Urinary bladder (tissue), 4 donors: ENCODE measurements at places on chromosomes 4 and X.

DNA sequence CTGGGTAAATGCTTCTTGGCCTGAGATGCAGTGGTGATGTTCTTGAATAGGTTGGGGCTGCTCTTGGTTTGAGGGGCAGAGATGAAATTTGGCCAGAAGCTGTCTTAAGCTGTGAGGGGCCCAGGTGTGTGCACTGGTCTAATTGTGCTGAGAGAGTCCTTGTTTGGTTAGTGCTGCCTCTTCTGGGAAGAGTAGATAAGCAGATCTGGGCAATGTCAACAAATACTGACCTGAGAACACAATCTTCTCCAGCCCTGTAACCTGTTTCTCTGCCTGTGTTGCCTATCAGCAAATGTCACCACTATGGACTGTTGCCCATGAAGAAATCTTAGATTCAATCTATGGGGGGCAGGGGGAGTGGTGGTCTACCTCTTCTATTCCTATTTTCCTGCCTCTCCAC is 17.2 kb upstream of the USP27X start:
- no peak for DNase-seq

DNA sequence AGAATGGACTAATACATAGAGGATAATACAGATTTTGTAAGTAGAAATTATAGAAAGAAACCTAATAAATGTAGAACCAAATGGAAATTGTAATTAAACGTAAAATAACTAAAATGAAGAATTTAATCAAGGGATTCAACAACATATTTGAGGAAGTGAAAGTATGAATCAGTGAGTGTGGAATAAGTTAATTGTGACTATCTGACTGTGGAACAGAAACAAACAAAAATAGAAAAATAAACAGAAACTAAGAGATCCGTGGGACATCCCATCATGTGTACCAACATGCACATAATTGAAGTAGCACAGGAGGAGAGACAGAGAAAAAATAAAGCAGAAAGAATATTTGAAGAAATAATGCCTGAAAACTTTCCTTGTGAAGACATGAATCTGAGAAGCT is 208.6 kb upstream of the TACR3 start:
- no peak for DNase-seq

- peak; percentile 60 for DNase-seq
These were observed 3.6 kb upstream of the SLAIN2 start for GRCh38 chr4:48337731-48338130.

GRCh38 chr4:8703857-8704495 is 111.4 kb downstream of the CPZ start:
- DNase-seq, result no peak

- no peak for DNase-seq
These were observed 46.3 kb upstream of the BCLAF3 start for GRCh38 chrX:20037186-20037585.

- DNase-seq, result no peak
These were observed 245.3 kb upstream of the PITX2 start for GRCh38 chr4:110867981-110868720.

- DNase-seq, result no peak
These were observed 48.3 kb downstream of the RAB33B start for GRCh38 chr4:139501927-139502899.

GRCh38 chrX:46587753-46588171 is 14.2 kb downstream of the CHST7 start:
- no peak for DNase-seq

DNA sequence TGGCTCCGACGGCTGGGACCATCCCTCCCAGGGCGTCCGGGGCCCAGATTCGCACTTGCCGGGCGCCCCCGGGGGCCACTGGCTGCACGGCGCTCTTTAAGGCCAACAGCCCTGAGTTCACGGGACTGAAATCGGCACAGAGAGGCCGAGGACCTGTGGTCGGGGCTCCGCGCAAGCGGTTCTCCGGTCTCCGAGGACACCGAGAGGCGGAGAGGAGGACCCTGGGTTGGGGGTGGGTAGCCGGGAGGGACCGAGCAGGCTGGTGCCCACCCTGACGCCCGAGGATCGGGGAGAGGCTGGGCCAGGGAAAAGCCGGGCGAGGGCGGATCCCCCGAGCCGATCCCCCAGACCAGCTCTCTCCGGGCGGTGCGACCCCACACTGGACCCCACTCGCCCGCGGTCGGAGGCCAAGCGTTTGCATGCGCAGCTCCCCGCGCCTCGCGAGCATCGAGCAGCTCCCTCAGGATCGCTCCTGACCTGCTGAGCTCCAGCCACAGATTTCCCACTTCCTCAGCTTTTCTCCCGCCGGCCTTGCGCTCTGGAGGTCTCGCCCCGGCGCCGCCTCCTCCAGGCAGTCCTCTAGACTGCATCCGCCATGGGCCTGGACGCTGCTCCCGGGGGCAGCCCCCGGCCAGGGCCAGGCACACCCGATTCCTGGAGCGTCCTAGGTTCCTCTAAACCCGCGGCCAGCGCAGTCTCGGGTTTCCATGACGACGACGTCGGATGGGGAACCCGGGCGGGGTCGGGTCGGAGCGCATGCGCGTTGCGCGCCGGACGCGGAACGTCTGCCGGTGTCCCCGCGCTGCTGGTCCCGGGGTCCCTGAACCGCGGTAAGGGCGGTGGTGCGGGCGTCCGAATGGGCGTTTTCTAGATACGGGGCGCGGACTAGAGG is 17.6 kb upstream of the NAT8L start:
- no peak for DNase-seq

DNA sequence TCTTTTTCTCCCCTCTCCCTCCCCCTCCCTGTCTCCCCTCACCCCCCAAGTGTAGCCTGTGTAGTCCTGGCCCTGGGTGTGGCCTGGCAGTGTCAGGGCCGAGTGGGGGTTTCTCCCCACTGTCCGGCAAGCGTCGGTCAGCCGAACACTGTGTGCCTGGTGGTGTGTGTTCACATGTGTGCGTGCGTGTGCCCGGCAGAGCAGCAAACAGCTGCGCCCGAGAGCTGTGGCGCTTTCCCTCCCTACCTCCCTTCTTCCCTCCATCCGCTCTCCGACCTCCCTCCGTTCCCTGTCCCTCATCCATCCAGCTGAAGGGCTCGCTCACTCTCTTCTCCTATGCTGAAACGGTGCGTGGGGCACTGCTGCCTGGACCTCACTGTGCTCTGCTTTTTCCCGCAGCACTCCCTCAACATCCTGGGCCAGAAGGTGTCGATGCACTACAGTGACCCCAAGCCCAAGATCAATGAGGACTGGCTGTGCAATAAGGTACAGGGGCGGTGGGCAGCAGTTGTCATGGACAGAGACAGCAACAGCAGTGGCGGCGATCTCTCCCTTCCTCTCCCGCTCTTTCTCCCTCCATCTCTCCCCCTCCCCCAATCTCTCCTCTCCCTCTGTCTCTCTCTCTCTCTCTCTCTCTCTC is 17.4 kb upstream of the UBA1 start:
- no peak for DNase-seq

GRCh38 chrX:80879143-80879542 is 69.5 kb upstream of the BRWD3 start:
- no peak for DNase-seq

DNA sequence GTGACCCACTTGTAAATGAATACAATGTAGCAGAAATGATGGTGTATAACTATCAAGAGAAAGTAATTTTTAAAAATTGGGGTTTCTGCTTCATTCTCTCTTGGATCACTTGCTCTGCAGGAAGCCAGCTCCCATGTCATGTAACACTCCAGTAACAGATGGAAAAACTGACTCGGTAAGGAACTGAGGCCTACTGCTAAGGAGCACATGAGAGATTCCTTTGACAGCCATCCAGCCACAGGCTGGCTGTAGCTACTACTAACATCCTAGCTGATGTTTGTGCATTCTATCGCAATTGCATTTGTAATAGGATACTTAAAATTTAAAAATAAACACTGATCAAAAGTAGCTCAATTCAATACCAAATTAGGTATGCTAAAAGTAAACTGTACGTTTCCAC is 102.3 kb upstream of the MAB21L2 start:
- no peak for DNase-seq

DNA sequence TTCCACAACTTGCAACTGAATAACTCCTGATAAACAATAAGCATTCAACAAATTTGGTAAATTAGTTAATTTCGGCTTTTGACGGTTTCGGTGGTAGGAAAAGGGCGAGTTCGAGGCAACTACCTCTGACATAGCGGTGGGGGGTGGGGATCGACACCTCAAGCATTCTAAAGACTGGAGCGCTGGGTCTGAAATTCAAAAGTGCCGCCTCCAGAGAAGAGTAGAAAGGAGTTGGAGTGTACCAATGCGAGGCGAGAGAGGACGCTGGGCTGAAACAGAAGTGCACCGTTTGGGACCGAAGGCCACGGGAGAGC is 725 bp downstream of the SMC1A start:
- no peak for DNase-seq

DNA sequence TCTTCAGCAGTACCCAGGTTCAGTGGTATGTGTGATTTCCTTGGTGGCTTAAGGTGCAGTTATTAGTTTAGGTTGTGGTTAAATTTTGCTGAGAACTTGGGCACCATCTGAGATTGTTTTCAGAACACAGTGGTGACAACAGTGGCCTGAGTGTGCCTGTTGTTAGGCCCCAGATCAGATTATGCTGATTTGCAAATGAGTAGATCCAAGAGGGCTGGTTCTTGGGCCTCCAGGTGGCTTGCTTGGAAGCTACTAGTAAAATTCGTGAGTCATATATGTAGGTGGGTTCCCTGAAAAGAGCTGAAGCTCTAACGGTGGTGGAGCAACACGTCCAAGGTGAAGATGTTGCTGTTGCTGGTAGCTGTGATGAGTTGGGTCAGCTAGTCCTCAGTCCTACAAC is 2619.6 kb downstream of the PCDH7 start:
- no peak for DNase-seq

DNA sequence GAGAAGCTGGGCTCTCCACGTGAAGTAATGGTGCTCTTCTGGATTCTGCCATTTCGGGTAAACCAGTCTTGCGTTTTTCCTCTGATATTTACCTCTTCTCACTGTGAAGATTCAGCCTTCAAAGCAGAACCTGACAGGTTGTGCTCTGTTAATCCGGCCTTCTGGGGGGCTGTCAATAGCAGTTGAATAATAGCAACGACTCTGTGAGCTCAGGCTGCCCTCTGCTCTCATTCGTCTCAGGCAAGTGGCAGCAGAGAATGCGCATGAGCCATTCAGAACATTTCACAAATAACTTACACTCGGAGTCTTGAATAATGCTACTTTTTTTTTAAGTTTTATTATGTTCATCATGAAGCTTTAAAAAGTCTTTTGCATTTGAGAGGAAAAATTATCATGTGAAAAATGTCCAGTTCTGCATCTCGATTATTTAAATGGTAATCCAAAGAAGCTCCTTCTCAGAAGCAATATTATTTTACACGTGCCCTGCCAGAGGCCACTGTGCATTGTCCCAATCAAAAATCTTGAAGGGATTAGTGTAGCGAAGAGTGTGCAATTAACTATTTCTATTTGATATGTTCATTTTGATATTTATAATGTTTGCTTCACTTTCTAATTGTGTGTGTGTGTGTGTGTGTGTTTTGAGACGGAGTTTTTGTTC is 354.2 kb upstream of the FAT1 start:
- no peak for DNase-seq

DNA sequence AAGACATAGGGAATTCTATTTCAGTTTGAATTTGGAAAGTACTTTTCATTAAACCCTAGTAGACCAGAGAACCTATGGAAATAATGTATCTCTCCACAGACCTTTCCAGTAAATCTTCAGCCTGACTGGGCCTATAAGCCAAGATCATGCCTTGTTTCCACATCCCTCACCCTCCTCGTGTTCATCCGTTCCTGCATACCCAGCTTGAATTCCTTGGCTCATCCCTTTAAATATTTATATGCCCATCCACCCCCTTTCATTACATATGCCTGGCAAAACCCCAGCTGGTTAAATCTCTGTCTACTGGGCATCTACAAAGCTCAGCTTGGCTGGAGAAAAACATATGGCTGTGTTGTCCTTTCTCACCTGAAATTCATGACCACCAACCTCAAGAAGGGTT is 32.4 kb downstream of the SLC2A9 start:
- DNase-seq, result no peak

DNA sequence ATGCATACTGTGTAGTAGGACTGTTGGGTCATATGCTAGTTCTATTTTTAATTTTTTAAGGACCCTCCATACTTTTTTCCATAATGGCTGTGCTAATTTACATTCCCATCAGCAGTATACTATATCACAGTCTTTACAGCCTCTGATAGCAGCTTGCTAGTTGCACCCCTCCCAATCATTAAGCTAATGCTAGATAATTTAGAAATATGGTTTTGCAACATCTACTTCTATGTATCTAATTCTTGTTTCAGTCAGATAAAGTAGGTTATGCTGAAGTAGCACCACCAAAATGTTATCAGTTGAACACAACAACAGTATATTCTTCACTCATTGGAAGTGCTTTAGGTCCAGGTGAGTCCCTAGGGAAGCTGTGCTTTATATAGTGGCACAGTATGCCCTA is 522.7 kb upstream of the HTR2C start:
- DNase-seq, result no peak

DNA sequence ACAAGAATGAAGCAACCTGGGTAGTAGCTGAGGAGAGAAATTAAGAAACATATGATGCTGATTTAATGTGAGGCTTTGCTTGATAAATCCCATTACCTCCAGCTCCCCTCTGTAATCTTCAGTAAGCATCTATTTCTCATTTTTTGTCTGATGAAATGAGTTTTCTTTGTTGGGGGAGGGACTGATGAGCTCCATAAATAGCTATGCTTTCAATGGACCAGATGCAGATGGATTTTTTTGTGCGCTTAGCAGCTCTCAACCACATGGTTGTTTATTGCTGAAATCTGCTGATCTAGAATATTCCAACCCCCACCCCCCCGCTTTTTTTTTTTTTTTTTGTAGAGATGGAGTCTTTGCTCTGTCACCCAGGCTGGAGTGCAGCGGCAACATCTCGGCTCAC is 1082.0 kb downstream of the RAPGEF2 start:
- no peak for DNase-seq

DNA sequence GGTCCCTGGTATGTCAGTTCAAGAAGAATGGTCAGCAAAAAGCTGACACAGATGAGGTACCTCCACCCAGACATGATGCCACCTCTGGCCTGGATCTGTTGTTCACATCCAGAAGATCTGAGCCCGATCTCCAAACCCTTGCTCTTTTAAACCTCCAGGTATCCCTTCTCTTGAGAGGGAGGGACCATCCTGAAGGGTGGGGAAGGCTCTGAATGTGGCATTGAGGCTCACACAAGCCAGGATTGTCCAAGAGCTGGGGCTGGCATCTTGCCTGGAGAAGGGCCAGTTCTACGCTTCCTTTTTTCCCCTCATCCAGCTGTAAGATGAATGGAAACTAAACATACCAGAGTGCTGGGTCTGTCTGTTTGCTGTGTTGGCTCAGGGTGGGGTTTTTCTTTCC is at the start of gene ITIH6:
TSS of gene ITIH6 (minus strand) at position 119 of the 400 bp plus-strand sequence. CDS start at position 74, 45 bp downstream.
- no peak for DNase-seq

DNA sequence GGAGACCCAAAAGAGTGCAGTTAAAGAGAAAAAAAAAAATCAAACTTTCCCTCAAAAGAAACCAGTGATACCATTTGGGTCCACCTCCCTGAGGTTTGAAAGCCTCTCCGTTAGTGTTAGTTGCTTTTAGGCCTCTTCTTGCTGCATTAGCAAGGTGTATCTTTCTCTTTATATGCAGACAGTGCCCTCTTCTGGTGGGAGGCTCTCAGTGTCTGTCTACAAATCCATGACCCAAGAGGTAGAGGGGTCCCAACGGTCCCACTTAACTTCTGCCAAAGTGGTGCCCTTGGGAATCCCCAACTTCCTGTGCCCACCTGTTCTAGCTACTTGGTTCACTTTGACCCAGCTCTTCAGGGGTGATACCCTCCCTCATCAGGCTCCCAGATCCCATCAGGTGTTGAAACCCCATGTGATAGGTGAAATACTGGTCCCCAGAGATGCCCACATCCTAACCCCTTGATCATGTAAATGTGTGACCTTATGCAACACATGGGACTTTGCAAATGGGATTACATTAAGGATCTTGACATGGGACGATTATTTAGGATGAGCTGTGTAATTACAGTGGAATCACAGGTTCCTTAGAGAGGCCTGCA is 63.7 kb upstream of the CD99 start:
- no peak for DNase-seq
